Activated CD8-positive, alpha-beta memory T cell treated with anti-CD3 and anti-CD28 coated beads for 4 hours (primary cell): ENCODE measurements at places on chromosomes 5 and 9.

- DNase-seq: no peak
Measured at GRCh38 chr9:134693011-134693410, 51.4 kb downstream of the COL5A1 start.

- no peak for DNase-seq
Measured at GRCh38 chr5:170732685-170733084, 50.8 kb upstream of the GABRP start.

- DNase-seq: no peak
Measured at GRCh38 chr9:33846231-33846630, 29.3 kb downstream of the UBE2R2 start.

DNA sequence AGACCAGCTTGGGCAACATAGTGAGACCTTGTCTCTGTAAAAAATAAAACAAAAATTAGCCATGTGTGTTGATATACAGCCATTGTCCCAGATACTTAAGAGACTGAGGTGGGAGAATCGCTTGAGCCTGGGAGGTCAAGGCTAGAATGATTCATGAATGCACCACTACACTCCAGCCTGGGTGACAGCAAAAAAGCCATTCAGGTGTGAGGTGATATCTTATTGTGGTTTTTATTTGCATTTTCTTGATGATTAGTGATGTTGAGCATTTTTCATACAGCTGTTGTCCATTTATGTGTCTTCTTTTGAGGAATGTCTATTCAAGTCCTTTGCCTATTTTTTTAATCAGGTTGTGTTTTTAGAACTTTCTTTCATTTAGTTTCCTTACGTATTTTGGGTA is 23.2 kb downstream of the MTAP start:
- DNase-seq: no peak

GRCh38 chr9:136597141-136597885 is 51.5 kb upstream of the NOTCH1 start:
- no peak for DNase-seq

DNA sequence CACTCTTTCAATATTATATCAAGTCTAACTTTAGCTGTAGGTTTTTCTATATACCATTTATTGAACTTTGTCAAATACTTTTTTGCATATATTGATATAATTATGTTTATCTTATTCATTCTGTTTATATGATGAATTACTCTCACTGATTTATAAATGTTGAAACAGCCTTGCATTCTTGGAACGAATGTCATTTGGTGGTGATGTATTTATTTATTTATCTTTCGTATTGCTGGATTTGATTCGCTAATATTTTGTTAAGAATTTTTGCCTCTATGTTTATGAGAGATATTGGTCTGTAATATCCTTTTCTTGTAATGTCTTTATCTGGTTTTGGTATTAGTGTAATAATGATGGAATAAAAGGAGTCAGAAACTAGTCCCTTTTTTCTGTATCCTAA is 563.9 kb downstream of the ANXA1 start:
- DNase-seq: no peak

DNA sequence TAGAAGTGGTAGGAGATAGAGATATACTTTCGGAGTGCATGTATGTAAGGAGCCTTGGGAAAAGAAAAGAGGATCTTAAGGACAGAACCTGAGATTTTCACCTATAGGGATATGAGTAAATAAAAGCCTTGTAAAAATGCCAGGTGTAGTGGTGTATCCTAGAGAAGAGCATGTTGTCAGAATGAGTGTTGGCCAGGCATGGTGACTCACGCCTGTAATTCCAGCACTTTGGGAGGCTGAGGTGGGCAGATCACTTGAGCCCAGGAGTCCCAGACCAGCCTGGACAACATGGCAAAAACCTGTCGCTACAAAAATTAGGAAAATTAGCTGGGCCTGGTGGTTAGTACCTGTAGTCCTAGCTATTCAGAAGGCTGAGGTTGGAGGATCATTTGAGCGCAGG is 76.0 kb downstream of the IPO11 start:
- DNase-seq: no peak

- no peak for DNase-seq
Measured at GRCh38 chr5:16550316-16550952, 66.4 kb downstream of the RETREG1 start.

- DNase-seq: no peak
Measured at GRCh38 chr5:124576848-124577409, 169.5 kb downstream of the ZNF608 start.

- peak; percentile 51 for DNase-seq
Measured at GRCh38 chr5:139847790-139848507, 52.3 kb downstream of the PSD2 start.

GRCh38 chr9:133519693-133520092 is 5.1 kb downstream of the MYMK start:
- DNase-seq: no peak

- DNase-seq: peak; percentile 45
Measured at GRCh38 chr9:99807276-99807852, 14.3 kb upstream of the NR4A3 start.

GRCh38 chr5:81762401-81762800 is 11.5 kb upstream of the SSBP2 start:
- DNase-seq: no peak

DNA sequence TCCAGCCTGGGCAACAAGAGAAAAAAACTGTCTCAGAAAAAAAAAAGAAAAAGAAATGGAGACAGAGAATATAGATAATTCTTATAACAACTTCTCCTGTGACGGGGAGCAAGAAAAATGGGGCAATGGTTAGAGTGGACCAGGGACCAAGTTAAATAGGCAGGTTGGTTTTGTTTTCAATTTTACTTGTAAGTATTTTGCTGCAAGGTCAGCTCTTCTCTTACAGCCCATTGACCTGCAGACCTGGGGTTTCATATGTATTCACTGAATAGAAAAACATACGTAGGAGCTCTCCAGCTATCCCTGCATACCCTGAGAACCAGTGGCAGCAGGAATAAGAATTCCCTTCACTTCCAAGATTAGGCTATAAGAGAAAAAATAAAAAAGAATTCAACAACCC is 29.2 kb upstream of the IL13 start:
- no peak for DNase-seq

DNA sequence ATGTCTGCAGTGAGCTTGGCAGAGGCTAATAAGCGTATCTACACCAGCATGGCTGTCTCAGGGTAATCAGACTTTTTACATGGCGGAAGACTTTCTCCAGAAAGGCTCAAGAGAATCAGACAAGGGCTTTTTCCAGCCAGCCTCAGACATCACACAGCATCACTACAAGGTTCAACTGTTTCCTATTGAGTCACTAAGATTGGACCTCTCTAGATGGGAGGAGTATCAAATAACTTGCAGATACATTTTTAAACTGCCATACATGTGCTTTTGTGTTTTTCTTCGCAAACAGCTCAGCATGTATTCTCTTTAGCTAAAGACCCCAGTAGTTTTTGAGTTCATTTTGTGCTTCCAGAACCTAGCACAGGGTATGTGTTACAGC is 22.9 kb upstream of the PIK3R1 start:
- DNase-seq: no peak

- no peak for DNase-seq
Measured at GRCh38 chr5:146327257-146327870, 11.3 kb upstream of the POU4F3 start.
